Suprapubic skin (tissue), 4 donors: ENCODE measurements at places on chromosomes 2 and 18. TPM values are rescaled to one million over a fixed set of nuclear protein-coding genes. Genes with fewer than 3 reads are reported as not detected.

GRCh38 chr2:41846962-41847361 lies 200.9 kb upstream of the PKDCC start:
- DNase-seq, result no peak

DNA sequence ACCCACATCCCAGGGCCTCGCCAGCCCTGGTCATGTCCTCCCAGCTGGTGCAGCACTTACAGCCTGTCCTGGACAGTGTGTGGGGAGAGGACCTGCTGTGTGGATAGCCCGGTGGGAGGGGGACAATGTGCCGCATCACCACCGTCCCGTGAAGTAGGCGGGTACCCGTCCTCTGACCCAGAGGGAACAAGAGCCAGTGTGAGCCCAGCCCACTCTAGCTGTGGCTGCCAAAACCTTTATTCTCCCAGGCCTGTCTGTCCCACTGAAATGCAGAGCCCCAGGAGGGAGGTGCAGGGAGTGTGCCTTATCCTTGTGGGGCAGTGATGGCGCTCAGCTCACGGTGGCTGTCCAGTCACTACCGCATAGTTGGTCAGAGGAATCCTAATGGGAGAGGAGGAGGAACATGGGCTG lies 1.7 kb downstream of the TRAF3IP1 start:
- peak; percentile 61 for DNase-seq

GRCh38 chr18:48713309-48713708 lies 174.5 kb downstream of the CTIF start:
- no peak for DNase-seq

DNA sequence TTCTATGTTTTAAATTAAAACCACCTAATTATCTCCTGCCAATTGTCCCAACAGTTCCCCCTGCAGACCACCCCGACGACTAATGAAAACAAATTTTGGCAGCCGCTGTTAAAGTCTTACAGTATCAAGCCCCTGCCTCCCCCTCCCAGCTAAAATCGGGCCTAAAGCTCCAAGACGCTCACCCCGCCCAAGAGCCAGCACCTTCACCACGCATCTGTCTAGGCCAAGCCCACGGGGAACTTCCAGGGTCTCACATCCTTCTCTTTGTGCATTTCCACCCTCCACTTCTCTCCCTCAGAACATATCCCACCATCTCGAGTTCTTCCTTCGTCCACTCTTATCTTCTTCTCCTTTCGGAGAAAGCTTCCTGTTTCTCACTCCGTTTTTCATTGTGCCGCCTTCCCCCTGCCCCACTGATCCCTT lies 445 bp downstream of the PRPF40A start:
- DNase-seq, result peak; percentile 64

The HNRNPLL gene
- total RNA-seq, result 30.2 TPM

The NEU2 gene
- total RNA-seq, result 1.7 TPM

The PLGLB1 gene
- not detected for total RNA-seq

The DLX1 gene
- 1.6 TPM for total RNA-seq
